ENCODE measurements at places on chromosomes 7 and 10.

DNA sequence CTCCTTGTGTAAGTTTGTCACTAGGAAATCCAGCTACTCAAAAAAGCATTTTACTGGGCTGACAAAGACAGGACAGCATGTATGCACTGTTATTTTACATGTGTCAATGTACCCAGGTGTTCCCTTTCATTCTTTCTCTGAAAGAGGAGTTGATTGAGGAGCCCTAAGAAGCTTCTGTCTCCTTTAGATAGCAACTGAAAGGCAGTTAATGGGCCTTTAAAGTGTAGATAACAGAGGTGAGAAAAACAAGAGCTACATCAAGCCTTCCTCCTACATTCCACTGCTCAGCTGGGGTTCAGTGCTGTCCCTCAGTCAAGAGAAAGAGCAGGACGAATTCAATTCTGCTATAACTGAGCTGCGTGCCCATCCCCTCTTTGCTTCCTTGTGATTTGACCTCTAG lies 12.8 kb upstream of the WIPF3 start:
- no peak for DNase-seq

DNA sequence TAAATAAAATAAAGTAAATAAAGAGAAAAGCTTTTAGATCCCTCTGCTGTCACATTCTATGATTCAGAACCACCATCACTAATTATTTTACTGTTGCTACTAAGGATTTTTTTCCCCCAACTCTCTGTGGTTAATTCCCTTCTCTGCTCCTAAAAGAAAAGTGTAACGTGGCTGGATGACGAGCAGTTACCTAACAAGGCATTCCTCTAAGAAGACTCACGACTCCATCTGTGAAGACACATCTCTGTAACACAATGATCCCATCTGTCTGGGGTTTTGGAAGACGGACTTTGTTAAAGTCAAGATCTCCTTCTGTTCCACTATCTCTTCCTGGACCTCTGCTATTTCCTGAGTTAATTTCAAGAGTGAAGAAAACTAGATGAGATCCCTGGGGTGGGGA lies 179.9 kb downstream of the SFMBT2 start:
- no peak for DNase-seq

DNA sequence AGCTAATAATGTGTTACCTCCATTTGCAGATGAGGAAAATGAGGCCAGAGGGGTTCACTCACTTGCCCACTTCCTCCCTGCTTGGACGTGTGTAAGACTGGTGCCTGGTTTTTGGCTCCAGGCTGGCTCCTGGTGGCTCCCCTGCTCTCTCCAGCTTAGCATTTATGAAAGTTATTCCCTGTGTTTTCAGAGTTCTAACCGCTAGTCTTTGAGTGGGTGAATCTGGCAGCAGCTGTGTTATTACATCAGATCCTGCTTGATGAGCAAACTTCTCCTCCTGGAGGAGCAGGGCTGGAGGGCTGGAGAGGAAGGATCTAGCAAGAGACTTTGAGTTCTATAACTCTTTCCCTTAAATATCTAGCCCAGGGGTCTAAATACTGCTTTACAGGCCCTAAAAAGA lies 80.9 kb upstream of the AGBL3 start:
- no peak for DNase-seq

DNA sequence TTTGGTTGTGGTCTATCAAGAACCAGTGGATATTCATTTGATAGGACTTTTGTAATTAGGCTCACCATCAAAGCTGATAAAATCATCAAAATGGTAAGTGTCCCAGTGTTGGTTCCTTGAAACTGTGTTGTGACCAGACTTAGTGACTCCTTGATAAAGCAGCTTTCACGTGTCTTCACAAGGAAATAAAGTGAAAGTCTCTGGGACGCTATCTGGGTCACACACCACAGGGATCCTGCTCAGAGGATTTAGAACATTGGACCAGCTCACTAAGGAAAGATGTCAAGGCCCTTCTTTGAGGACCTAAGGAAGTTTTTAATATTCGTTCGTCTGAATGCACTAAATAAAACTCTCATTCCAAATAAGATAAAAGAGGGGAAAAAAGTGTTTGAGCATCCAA lies 193.1 kb downstream of the RNLS start:
- no peak for DNase-seq

DNA sequence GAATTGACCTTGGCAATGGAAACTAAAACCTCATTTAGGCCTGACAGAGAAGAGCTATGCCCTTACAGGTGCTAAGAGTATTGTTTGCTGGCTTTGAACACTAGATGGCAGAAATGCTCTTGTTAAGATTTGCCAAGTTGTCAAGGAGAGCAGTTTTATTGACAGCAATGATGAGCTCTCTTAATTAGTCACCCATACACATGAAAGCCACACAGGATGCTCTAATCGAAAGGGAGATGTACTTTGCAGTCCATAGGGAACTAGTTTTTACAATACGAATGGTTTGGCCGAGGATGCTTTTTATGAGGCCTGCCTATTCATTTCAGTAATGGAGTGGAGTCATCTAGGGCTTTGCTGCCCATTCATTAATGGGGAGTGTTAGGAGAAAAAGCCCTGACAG lies 45.4 kb upstream of the MBL2 start:
- peak; percentile 87 for DNase-seq

DNA sequence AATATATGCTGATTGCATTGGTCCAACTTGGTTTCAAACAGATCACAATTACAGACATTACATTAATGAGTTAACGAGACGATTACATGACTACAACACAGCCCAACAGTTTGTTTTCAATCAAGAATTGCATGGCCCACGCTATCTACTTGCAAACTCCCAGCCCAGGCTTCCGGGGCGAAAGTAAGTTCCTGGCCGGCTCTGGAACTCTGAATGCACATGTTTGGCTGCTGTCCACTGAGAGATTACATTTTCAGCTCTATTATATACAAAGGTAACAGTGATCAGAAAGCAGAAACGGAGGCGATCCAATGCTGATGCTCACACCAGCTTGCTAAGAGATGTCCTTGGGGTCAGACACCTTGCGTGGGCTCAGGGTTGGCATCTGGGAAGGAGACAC lies 206.3 kb downstream of the FANK1 start:
- DNase-seq: no peak

DNA sequence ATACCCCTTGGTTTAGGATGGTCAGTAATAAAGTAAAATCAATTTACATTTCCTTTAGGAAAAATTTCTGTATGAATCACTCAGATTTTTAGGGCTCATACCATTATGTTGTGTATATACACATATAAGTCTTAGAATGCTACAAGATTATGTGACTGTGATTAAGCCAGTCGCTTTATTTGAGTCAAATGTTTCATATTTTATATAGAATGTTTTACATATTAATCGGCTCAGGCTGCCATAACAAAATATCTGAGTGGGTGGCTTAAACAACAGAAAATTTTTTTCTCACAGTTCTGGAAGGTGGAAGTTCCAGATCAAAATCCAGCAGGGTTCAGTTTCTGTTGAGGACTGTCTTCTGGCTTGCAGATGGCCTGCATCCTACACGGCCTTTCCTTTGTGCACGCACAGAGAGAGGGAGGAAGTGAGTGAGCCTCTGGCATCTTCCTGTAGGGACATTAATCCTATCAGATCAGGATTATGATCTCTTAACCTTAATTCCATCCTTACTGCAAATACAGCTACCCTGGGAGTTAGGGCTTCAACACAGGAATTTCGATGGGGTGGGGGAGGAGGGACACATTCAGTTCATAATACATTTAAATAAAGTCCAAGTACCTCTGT lies 198.0 kb downstream of the PHF14 start:
- DNase-seq: no peak

GRCh38 chr7:30428246-30429155 lies 50.1 kb downstream of the NOD1 start:
- DNase-seq: no peak

- no peak for DNase-seq
These were observed 58.9 kb downstream of the MICALL2 start for GRCh38 chr7:1400371-1400770.

DNA sequence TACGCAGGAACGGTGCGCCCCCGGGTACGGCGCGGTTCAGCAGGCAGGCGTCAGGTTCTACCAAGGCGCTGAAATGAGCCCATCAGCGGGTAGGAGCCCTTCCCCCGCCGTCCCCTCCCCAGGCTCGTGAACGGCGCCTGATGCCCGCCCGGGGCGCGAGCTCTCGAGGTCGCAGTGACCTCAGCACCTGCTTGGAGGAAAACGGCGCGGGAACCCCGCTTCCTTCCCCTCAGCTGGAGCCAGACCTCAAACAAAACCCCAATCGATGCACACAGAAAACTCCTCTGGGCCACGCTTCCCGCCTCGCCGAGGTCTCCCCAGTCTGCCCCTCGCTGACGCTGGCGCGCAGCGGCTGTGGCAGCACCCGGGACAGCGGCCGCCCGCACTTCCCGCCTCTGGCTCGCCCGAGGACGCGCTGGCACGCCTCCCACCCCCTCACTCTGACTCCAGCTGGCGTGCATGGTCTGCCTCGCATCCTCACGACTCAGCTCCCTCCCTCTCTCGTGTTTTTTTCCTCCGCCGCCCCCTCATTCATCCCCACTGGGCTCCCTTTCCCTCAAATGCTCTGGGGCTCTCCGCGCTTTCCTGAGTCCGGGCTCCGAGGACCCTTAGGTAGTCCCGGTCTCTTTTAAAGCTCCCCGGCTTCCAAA lies 514 bp upstream of the GAD2 start:
- no peak for DNase-seq

DNA sequence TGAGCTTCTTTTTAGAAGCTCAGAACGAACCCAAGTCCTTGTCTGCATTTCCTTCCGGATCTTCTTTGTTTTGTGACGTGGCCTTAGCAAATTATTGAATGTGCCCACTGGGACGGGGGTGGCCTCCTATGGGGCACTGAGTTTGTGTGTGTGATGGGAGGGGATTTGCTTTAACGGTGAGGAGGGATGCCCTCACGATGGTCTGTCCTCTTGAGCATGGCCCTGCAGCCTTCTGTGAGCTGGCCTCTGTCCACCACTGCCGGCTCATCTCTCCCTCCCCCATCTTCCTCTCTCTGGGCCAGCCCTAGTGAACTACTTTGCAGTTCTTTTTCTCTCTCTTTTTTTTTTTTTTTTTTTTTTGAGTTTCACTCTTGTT lies 62.9 kb upstream of the MKRN1 start:
- no peak for DNase-seq

DNA sequence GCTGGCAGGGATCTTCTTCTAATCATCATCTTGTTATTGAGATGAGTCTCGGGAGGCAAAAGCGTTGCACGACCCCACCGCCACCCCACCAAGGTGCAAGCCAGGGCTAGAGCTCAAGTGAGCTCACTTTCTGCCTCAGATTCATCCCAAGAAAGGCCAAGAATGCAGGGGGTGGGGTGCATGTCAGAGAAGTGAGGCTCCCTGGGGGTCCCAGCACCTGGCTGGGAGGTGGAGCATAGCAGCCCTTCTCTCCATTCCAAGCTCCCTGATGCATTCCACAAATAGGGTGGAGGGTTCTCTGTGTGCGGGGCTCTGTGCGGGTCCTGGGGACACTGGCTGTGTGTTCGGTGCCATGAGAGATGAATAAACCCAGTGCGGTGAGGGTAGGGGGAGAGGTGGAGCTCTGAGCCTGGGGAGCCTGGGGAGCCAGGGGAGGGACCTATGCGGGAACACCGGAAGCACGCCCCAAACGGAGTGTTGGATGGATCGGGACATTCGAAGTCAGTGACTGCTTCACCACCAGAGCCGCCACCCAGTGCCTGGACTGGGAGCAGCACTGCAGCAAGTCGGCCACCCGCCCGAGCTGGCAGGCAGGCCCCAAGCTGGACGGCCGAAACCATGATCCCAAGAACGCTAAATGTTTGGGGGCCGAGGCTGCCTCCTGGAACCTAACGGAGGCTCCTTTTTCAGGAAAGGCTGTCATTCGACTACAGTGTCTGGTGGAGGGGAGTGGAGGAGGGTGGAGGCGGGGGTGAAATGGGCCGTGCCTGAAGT lies 17.9 kb upstream of the HMX3 start:
- DNase-seq: no peak

DNA sequence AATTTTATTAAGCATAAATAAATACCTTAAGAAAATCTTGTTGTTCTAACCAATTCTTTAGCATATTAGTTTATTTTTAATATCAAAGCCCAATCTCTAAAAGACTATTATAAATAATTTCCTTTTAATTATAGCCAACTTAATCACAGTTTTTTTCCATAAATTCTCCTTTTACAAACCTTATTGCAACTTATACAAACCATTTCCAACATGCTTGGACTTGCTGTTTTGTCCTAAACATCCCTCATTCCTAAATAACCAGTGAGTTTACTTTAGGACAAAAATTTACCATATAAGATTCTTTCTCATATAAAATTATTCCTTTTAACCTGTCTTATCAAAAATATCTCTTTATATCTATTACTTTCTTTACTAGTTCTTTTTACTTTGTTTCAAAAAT lies 25.2 kb upstream of the LSM8 start:
- DNase-seq: no peak

- no peak for DNase-seq
These were observed 367.2 kb upstream of the ZNF32 start for GRCh38 chr10:44015702-44016500.

DNA sequence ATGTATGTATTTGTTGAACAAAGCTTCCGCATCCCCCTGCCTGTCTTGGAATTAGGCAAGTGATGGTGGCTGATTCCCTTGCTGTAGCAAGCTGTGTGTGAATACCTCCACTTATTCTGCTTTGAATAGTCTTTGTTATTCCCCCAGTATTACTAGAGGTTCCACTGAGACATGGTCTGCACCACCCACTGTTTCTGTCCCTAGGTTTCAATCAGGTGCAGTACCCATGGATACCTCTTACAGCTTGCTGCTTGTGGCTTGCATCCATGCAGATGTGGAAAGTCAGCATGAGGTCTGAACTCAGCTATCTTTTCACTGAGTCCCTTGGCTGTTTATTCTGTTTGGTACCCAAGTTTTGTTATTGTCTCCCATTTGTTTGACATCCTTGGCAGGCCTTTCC lies 447.4 kb downstream of the GRM8 start:
- no peak for DNase-seq

- no peak for DNase-seq
These were observed 17.7 kb upstream of the DNMBP start for GRCh38 chr10:100027416-100027815.

GRCh38 chr7:98368716-98369115 lies 32.2 kb downstream of the BAIAP2L1 start:
- DNase-seq: no peak

DNA sequence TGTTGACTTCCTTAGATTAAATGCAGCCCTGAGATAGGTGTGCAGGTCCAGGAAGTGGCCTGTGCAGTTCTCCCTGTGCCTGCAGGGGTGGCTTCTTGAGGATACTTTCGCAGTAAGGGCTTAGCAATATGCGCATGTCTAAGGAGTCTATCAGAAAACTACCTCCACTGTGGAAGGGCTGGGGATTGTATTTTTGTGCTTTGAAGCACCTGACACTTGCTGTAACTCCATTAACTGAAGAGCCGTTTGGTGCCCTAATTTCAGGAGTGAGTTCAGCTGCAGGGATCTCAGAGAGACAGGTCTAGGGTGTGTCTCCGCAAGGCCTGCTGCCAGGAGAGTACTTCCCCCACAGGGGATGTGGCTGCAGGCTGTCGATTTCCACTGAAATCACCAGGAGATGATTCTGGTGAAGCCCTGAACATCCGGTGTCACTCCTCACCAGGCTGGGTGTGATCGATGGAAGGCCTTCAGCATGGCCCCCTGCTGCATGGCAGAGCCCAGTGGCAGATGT lies 35.5 kb downstream of the IKZF1 start:
- DNase-seq: no peak

GRCh38 chr7:120233338-120233737 lies 39.6 kb upstream of the KCND2 start:
- DNase-seq: peak; percentile 94
